WERI-Rb-1 (cell line): ENCODE measurements at places on chromosomes 5 and 9.

DNA sequence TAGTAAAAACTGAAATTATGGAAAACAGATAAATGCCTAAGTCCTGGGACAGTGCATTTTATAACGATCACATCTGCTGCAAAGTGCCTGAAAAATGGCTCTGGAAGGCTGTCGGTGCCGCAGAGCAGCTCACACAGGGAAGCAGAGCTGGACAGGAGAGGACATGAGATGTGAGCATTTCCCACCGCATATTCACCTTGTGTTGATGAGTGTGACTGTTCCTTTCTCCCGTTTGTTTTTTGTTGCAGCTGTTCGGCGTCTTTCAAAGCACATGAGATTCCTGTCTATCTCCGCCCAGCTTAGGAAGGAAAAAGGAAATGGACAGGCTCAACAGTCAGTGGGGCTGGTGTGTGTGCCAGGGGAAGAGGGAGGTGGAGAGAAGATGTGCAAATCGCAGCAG lies 164.9 kb upstream of the SEMA6A start:
- no peak for DNase-seq

- DNase-seq, result no peak
These were observed 27.4 kb downstream of the ABO start for GRCh38 chr9:133247632-133248031.

DNA sequence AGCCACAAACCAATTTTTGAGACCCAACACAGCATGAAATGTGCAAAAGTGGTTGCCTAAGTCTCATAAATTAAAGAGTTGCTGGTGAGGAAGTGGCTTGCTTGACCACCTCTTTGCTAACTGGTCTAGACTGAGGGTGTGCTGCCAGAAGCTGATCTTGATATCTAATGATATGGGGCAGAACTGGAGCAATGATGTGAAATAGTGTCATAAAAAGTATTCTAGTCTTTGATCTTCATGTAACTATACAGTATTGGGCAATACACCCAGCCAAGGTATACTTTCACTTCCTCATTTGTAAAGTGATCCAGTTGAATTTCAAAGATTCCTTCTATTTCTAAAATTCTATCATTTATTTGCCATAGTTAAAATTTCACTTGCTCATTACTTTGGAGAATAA lies 5.9 kb upstream of the YTHDC2 start:
- DNase-seq, result no peak

DNA sequence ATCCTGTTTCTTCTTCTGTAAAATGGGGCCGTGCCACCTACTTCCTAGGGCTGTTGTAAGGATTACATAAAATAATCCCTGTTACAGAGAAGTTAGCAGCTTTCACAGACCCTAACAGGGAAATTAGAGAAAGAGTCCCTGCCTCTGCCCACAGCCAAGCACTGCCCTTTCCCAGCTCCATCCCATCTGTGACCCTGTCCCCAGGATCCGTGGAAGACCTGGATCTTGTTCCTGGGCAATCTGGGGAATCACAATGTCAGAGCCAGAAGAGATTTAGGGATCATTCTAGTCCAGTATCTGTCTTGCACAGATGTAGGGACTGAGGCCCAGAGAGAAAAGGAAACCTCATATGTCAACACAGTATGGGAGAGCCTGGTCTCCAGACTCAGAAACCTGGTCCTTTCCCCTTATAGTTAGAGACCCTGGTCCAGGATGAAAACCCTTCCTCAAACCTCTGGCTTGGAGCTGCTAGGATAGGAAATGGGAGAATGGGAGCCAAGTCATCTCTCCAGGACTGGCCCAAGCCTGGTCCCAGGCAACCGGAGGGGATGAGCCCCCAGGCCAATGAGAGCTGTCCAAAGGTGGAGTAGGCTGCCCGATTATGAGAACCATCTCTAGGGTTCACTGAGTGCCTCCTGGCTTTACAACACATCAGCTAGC lies 12.5 kb downstream of the LHX6 start:
- DNase-seq, result no peak

DNA sequence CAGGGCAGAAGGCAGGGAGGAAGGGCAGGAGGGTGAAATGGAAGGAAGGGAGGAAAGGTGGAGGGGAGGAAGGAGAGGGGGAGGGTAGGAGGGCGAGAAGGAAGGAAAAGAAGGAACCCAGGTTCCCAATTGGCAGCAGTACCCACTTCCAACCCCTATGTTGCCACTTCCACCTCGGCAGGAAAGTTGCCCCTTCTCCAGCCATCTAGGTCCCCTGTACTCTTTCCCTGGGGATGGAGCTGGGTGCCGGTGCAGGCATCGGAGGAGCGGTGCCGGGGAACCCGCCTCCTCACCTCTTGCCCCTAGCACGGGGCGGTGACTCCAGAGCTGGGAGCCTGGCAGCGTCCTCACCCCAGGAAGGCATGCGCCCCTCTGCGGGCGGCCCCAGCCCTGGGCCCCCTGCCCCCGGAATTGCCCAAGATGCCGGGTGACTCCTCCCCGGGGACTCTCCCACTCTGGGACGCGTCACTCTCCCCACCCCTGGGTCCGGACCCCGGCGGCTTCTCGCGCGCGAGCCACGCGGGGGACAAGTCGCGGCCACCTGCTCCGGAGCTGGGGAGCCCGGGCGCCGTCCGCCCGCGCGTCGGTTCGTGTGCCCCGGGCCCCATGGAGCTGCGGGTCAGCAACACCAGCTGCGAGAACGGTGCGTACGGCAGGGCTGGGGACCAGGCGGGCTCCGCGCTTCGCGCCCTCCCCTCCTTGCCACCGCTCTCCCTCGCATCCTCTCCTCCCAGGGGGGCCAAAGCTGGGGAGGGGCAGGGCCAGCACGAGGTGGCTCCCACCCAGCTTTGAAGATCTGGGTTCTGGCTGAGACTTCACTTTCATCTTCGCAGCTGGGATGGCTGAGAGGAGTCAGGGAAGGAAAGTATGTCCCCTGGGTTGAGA lies at the start of gene NIPAL4:
NIPAL4 (plus strand) TSS at position 499 of the 885 bp plus-strand sequence; CDS start at position 607, 108 bp downstream.
- DNase-seq, result no peak
